Astrocyte of the spinal cord (primary cell): ENCODE measurements at places on chromosomes 5 and 9.

GRCh38 chr5:62268234-62268633 is 37.8 kb upstream of the KIF2A start:
- DNase-seq = no peak

DNA sequence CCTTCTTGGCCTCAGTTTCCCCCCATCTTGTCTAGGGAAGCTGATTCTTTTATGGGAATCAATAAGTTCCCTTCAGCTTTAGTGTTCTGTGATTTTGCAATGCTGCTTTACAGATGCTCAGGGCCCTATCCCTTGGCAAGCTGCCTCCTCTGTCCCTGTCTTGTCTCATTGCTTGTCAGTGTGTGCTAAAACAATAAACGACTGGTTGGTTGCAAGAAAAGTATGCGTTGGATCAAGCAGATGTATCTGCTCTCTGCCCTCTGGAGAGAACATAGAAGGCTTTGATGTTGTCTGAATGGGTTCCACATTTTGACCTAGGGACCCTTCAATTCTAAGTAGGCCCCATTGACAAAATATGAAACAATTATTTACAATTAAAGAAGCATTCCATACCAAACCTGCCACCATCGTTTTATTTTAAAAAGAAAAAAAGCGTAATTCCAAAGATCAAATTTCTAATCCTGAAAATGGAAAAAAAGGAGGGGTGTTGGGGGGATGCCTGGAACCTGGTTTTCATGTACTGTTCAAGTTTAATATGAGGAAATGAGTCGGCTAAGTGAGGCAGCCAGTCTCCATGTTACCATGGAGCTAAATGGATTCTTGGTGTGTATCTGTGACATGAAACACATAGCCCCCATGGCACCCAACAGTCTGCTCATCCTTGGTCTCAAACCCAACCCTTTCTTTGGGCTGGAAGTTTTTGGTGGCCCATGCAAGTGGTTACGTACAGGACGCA is 31.2 kb upstream of the TARS1 start:
- DNase-seq = peak; percentile 58

GRCh38 chr9:130409246-130409645 is 35.5 kb upstream of the ASS1 start:
- DNase-seq = no peak

DNA sequence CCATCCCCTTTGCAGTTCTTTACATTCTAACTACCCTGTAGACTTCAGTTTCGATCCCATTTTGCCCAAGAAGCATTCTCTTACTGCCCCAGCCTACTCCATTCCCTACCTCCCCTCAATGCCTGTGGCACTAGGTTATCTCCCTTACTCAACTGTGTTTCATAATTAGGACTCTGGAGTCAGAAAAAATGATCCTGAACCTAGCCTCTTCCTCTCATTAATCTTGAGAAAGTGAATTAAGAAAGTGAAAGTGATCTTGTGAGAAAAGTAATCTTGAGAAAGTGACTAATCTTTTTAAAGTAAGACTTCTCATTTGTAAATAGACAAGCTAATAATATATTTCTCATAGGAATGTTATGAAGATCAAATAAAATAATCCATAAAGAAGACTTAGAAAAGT is 444.0 kb upstream of the TRPC7 start:
- DNase-seq = no peak

- DNase-seq = no peak
Measured at GRCh38 chr5:58987193-58987592, 404.3 kb downstream of the RAB3C start.

DNA sequence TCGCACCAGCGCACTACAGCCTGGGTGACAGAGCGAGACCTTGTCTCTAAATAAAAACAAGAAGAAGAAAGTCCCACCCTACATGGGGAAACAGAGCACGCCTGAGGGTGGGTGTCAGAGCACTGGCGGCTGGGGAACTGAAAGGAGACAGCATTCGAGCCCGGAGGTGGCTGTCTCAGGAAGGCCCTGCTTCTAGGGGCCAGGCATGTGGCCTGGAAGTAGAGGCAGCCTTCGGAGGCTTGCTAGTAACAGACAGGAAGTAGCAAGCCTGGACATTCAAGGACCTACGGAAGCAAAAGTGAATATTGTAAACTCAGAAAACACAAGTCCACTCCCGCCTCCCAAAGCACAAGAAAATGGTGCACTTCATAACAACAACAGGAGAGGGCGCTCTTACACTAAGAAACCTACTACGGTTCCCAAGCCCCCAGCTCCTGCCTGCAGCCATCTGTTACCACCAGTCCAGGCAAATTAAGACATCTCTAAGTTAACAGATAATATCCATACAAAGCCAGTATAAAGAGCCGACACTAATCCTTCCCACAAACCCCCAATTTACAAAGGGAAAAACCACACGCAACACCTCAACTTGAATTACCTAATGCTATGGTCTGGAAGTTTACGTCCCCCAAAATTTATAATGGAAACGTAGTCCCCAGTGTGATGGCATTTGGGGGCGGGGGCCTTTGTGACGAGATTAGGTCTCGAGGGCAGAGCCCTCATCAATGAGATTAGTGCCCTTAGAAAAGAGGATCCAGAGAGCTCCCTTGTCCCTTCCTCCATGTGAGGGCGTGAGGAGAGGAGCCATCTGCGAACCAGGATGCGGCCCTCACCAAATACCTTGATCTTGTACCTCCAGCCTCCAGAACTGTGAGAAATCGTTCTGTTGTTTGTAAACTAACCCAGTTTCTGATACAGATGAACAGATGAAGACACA is 7.7 kb downstream of the RASGEF1C start:
- DNase-seq = no peak

DNA sequence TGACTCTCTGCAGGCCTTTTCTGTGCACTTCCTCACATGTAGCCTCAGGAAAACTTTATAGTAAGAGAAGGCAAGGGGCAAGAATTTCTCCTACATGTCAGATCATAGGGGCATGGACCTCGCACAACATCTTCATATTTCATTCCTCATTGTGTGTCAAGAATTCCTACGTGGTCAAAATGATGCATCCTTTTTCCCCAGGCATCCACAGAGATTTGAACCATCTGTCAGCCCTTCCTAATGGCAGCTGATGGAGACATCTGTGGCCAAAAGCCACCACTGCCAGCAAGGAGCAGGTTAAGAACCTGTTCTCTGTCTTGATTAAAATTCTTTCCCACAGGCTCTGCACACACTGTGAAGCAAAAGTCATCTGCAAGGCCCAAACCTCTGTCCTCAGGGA is 42.5 kb downstream of the MFAP3 start:
- DNase-seq = no peak

GRCh38 chr9:119298076-119298853 is 71.0 kb downstream of the BRINP1 start:
- no peak for DNase-seq

DNA sequence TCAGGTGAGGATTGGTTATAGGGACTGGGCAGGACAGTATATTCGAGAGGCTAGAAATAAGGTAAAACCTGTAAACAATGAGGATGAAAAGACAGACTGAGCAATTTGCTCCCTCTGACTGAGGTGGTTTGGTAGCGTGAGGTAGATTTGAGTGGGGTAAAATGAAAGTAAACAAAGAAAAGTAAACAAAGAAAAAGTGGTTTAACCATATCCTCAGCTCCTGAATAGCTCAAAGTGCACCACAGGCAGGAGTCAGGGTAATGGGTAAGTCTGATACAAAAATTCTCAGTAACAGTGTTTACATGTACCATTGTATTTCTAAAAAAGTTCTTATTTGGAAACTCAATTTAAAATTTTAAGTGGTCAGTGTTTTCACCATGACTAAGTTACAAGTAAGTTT is 203.1 kb upstream of the ARRDC3 start:
- no peak for DNase-seq
